GM12891 (cell line): ENCODE measurements at places on chromosomes 3 and 15.

GRCh38 chr3:184314700-184315542, 515 bp downstream of the EIF4G1 start:
- DNase-seq, result peak; percentile 67

- DNase-seq, result no peak
These were observed 16.5 kb downstream of the RAB11A start for GRCh38 chr15:65885668-65886218.

GRCh38 chr3:24288496-24289236, 206.0 kb downstream of the THRB start:
- DNase-seq, result no peak

GRCh38 chr3:185251272-185251671, 2.6 kb downstream of the EHHADH start:
- no peak for DNase-seq

DNA sequence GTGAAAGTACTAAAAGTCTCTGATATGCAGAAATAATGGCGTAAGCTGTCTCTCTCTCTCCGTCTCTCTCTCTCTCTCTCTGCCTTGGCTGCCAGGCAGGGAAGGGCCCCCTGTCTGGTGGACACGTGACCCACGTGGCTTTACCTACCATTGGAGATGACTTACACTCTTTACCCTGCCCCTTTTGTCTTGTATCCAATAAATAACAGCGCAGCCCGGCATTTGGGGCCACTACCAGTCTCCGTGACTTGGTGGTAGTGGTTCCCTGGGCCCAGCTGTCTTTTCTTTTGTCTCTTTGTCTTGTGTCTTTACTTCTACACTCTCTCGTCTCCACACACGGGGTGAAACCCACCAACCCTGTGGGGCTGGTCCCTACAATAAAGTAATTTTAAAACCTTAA, 12.2 kb upstream of the TMEM40 start:
- no peak for DNase-seq

GRCh38 chr3:46194868-46195553, 13.1 kb downstream of the CCR1 start:
- DNase-seq, result no peak

- DNase-seq, result no peak
These were observed 46.5 kb upstream of the SACM1L start for GRCh38 chr3:45642731-45643152.

- DNase-seq, result no peak
These were observed 34.2 kb downstream of the CLEC3B start for GRCh38 chr3:45060165-45060892.

GRCh38 chr3:46221391-46221790, 13.3 kb upstream of the CCR1 start:
- no peak for DNase-seq

DNA sequence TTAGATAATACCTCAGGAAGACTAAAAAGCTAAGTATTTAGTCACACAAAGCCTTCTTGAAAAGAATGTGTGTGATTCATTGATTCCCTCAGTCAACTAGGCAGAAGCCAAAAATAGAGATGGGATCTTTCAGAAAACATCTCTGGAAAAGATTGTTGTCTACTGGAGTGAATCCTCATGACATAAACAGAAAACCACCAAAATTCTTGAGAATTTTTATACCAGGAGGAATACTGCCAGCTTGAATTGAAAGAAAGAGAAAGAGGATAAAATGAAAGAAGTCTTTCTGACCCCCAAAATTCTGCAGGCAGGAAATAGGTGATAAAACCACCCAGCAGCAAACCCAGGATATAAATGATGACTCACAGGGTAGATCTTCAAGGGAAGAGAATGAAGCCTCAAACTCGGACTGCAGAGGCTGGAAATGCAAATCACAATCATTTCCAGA, 363.1 kb upstream of the PLSCR5 start:
- DNase-seq, result no peak

DNA sequence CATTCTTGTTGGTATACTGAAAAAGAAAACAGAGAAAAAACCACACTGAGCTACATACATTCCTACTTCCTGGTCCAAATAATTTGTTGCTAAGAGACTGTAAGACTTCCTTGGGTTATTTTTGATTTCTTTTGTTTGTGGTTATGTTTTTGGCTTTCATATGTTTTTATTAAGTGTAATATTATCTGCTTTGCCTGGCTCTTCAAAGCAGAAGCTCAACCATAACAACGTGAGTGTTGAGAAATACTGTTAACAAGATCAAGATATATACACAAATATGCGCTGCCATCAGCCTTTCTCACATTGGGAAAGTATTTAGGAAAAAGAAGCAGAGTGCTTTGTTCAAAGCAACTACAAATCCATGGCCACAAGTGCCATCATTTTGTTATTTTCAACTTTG, 556.2 kb upstream of the CBLB start:
- no peak for DNase-seq

- DNase-seq, result no peak
These were observed 22.0 kb downstream of the RGMA start for GRCh38 chr15:93066834-93067648.

- no peak for DNase-seq
These were observed 89.7 kb downstream of the MAGI1 start for GRCh38 chr3:65948841-65949573.

- no peak for DNase-seq
These were observed 687.9 kb upstream of the GRM7 start for GRCh38 chr3:6172871-6173642.

GRCh38 chr15:58109419-58109818, 28.8 kb upstream of the AQP9 start:
- no peak for DNase-seq

GRCh38 chr15:75468913-75469598, 17.6 kb upstream of the SIN3A start:
- DNase-seq, result no peak

DNA sequence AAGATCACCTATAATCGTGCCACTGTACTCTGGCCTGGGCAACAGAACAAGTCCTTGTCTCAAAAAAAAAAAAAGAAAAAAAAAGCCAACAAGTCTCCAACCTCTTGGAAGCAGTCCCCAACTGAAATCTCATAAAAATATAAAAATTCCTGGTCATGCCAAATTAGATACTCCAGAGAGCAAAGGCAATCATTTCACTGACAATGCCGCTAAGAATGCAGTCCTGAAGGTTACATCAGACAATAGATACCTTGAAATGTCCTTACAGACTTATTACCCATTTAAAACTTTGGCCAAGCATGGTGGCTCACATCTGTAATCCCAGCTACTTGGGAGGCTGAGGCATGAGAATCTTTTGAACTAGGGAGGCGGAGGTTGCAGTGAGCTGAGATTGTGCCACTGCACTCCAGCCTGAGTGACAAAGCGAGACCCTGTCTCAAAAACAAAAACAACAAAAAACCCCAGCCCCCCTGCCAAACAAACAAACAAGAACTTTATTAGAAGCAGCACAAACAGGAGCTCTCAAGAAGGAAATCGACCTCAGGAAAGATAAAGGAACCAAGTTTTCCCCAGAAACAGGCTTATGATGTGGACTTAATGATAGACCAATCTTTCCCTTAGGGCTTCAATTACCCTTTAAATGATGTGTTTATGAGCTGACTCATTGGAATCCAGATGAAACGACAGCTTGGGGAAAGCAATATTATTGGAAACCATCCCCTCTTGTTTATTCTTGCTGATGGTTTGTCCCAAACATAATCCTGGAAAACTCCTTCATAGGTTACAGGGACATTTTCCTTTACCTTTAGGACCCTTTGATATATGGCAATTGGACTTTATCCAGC, 53.1 kb upstream of the XCR1 start:
- DNase-seq, result no peak

- no peak for DNase-seq
These were observed 128.2 kb upstream of the OSTN start for GRCh38 chr3:191070762-191071403.

GRCh38 chr3:14758297-14758696, 60.5 kb upstream of the FGD5 start:
- DNase-seq, result no peak

DNA sequence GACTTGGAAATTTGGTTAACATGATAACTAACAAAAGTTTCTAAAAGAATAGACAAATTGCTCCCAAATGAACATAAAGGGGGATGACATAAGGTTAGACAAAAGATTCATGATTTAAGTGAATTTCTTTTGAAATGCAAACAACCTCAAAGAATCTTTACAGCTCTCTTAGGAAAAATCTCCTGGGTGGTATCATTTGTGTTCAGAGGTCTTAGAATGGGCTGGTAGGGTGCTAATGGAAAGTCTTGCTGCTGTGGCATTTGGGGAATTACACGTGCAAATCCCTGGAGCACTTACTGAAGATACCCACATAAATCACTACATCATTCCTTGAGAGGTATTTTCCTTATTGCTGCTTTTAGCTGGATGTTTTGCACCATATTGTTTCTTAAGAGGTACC, 14.4 kb upstream of the ROBO2 start:
- DNase-seq, result no peak

GRCh38 chr3:62332017-62332416, 41.3 kb downstream of the FEZF2 start:
- DNase-seq, result no peak

GRCh38 chr15:99211926-99212325, 37.5 kb downstream of the TTC23 start:
- no peak for DNase-seq

DNA sequence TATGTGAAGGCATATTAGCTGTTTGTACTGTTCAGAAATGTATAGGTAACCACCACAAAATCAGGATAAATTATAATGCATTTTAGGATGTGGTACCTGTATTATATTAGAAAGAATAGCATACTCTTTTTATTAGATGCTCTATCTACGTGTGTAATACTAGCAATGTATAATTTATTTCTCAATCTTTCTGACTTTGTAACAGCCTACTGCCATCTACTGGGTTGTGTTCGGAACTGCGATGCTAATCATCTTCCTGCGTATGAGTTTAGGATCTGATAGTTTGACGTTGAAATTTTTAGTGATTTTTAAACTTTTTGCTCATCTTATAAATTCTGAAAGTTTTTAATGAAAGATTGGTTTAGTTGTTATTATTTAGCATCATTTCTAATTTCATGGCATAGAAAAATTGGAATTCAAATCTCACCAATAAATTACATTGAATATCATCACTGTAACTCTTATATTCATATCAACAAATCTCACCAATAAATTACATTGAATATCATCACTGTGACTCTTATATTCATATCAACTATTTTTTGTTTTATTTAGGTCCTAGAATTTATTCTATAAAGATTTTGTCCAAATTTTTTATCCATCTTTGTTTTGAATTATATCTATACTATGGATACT, 322.7 kb upstream of the ZNF717 start:
- DNase-seq, result no peak

GRCh38 chr3:39707314-39707909, 102.0 kb upstream of the MYRIP start:
- DNase-seq, result peak; percentile 15

DNA sequence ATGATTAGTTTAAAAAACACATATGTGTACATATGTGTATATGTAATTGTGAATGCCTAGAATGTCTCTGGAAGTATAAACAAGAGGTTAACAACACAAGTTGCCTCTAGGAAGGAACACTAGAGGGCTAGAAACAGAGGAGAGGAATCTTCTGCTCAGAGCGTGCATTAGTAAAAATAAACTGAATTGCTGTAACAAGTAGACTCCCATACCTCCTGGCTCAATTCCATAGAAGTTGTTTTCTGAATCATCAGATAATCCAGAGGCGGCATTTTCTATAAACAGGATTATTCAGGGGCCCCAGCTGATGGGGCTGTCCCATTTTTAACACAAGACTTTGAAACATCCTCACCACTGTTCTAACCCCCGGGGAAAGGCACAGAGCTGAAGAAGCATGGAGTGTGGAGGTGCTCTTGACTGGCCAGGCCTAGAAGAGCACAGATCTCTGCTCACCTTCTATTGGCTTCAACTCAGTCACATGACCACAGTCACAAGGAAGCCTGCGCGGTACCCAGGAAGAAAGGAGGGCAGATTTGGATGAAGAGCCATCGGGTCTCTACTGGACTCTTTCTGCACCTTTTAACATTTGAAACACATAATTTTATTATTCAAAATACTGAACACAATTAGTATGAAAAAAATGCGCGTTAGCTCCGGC, 145.7 kb downstream of the TLE3 start:
- no peak for DNase-seq

GRCh38 chr3:143090976-143091837, 28.4 kb upstream of the CHST2 start:
- no peak for DNase-seq

DNA sequence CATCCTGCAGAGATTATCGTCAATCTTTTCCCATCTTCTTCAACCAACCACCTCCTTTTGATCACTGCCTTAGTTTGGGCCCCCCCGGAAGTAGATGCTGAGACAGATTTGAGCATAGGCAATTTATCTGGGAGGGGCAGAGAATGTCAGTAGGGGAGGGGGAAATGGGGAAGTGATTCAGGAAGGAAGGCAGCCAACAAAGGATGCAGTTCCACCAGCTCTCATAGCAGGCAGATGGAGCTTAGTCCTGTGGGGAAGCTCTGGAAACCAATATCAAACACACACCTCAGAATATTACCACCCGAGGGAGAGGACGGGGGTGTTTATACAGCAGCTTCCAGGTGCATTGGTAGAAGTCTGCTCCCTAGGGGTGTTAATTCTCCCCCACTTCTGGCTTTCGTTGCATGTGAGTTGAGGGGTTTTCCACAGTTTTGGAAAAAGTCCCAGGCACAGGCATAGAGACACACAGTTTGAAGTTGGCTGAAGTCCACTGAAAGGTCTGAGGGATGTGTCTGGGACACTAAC, 91.5 kb upstream of the TNFAIP8L3 start:
- DNase-seq, result no peak

DNA sequence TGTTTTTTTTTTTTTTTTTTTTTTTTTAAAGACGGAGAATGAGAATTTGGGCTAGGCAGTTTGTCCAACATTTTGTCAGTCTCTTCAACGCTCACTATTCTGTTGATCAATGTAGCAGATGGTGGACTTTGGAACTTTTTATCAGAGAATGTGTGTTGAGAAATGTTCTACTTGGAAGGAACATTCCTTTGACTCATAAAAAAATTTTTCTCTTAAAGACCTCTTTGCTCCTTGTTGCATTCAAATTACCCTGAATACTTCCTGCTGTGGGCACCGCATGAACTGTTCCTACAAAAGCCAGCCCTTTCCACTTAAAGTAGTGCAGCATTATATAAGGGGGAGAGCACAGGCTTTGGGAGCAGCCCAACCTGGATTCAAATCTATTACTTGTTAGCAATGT, 182.9 kb downstream of the AKAP13 start:
- DNase-seq, result no peak

- DNase-seq, result no peak
These were observed 6.9 kb upstream of the GHRL start for GRCh38 chr3:10299679-10300078.

DNA sequence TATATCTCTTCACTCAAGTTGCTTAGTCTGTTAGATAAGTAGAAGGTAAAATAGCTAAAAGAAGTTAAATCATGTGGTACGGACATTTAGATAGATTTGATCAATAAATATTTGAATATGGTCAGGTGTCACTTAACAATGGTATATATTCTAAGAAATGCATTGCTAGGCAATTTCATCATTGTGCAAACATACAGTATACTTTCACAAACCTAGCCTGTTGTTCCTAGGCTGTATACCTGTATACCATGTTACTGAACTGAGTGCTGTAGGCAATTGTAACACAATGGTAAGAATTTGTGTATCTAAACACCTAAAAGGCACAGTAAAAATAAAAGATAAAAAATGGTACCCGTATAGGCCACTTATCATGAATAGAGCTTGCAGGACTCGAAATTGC, 112.8 kb upstream of the CGNL1 start:
- no peak for DNase-seq
